Fibroblast of villous mesenchyme (primary cell): ENCODE measurements at places on chromosomes 16 and 17.

DNA sequence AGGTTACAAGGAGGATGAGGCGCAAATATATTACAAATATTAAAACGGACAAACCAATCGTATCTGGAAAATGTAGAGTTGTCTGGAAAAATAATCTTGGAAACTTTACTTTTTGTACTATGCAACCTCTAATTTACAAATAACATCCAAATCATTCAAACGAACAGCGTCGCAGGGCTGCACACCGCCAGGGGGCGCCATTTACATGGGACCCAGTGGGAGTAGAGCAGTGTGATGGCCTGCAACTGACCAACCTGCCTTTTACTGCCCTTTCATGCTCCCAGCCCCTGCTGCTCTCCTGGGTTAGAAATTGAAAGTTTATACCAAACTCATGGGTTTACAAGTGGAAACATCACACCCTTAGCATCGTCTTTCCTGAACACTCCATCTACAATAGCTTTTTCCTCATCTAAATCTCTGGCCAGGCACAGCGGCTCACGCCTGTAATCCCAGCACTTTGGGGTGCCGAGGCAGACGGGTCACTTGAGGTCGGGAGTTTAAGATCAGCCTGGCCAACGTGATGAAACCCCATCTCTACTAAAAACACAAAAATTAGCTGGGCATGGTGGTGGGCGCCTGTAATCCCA is 10.0 kb downstream of the PITPNC1 start:
- peak; percentile 35 for DNase-seq

GRCh38 chr16:76947749-76948148 is 243.2 kb upstream of the MON1B start:
- no peak for DNase-seq

- no peak for DNase-seq
Measured at GRCh38 chr17:56672195-56672594, 78.7 kb downstream of the NOG start.

DNA sequence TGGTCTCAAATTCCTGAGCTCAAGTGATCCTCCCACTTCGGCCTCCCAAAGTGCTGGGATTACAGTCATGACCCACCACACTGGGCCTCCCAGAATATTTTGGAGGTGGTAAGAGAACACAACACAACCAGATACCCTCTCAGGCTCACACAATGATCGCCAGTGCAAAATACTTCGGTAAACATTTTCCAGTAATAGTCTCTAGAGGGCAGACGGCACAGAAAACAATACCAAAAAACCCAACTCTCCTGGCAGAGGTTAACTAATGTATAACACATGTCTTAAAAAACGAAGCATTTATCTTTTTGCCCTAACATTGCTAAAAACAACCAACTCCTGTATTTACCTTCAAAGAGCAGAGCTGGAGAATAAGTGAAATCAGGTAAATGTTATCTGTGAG is 10.5 kb downstream of the NUFIP2 start:
- no peak for DNase-seq

- no peak for DNase-seq
Measured at GRCh38 chr16:65510241-65510640, 388.4 kb upstream of the CDH11 start.

DNA sequence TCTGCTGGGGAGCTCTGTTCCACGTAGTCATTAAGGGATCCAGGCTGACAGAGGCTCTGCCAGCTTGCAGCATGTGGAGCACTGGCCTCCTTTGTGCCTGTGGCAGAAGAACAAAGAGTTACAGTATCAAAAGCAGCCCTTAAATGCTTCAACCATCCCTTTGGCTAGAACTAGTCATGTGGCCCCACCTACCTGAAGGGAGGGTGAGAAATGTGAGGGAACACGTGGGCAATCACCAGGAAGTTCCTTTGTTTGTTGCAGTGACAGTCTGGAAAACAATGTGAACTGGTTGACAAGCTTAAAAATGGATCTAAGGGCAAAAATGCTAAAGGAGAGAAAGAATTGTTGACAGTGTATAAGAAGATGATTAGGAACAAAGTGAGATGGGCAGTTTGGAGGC is 290.4 kb upstream of the HSBP1 start:
- DNase-seq = no peak

GRCh38 chr16:454397-454940 is 29.0 kb downstream of the RAB11FIP3 start:
- no peak for DNase-seq

DNA sequence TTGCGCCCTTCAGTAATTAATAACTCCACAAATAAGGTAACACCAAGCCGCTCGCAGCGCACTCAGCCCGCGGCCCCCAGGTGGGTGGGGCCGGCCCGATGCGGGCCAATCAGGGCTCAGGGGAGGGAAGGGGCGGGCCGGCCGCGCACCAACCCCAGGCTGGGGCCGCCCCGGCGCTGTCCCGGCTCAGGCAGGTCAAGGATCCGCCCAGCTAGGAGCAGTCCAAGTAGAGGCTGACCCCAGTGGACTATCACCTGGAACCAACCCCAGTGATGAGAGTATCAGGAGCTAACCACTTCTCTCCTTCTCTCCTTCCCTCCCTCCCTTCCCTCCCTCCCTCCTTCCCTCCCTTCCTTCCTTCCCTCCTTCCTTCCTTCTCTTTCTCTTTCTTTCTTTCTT is 110.8 kb downstream of the C16orf78 start:
- DNase-seq = no peak

GRCh38 chr17:74776044-74776962 is at the start of gene NAT9:
TSS of gene NAT9 (minus strand) at chr17:74776345. CDS start at chr17:74775698, 647 bp downstream.
- peak; percentile 95 for DNase-seq

DNA sequence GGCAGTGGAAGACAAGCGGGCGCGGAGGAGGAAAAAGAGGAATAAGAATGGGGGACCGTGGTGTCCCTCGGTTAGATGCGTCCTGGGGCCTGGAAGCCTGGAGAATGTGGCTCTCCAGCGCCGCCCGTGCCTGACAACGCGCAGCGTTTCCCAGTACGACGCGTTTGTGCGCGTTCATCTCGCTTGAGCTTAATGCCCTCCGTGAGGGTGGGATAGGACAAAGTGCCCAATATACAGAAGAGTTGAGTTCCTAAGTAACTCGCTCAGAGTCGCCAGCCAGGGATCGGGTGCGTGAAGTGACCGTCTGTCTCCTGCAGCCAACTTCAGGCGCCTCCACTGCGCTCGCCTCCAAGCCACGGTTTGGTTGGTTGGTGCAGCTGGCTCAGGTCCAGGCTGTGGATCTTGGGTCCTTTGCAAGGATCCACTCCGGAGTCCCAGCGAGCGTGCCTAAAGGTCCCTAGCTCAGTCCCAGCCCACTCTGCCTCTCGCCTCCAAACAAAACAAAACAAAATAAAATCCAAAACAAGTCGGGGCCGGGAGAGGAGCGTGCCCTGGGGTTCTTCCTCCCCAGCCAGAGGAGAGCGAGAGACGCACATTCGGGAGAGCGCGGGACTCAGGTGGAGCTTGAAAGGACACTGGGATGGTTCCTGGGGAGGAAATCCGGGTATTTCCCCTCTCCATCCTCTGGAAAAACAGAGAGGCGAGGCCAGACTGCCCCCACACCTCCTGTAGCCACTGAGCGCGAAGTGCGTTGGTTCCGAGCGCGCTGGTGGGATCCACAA is 974 bp downstream of the GALR2 start:
- DNase-seq = peak; percentile 12

DNA sequence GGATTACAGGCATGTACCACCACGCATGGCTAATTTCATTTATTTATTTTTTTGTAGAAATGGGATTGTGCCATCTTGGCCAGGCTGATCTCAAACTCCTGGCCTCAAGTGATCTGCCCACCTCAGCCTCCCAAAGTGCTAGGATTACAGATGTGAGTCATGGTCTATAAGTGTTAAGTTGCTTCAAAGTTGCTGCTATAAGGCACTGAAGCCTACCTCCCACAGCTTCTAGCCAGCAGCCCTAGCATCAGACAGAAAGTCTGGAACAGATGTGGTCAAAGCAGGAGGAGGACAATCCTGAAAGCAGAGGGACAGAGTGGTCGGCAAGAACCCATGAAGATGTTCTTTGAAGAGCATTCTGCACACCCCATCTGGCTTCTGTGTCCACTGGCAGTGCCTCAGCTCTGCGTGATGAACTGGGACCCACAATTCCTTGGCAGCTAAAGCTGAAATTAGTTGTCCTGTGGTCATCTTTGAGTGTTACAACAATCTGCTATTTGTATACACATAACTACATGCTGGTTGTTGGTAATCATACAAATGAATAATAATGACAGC is 11.2 kb downstream of the MAP3K14 start:
- peak; percentile 73 for DNase-seq

DNA sequence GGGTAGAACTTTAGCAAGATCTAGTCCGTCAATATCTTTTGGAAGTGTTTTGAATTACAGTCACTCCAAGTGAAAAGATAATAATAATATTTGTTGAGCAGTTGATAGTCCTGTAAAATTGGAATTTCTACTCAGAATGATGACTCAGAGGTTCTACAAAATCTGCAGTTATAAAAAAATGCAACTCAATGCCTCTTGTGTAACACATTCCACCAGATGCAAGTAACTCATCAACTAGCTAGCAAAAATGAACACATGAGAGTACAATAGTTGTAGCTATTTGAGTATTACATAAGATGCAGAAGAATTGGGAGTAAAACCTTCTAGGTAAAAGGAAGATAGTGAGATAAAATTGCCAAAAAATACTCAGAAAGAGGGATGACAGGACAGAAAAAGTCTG is 177.2 kb downstream of the CDH8 start:
- DNase-seq = peak; percentile 1

- DNase-seq = no peak
Measured at GRCh38 chr17:35496451-35497290, 40.8 kb downstream of the SLFN12L start.

- DNase-seq = peak; percentile 77
Measured at GRCh38 chr16:53924331-53925106, 220.6 kb downstream of the FTO start.

- no peak for DNase-seq
Measured at GRCh38 chr17:58329810-58330537, 1.4 kb upstream of the TSPOAP1 start.

GRCh38 chr16:19974607-19975006 is 90.0 kb upstream of the GPRC5B start:
- DNase-seq = no peak

- peak; percentile 16 for DNase-seq
Measured at GRCh38 chr17:49618028-49618611, 42.4 kb downstream of the NXPH3 start.

DNA sequence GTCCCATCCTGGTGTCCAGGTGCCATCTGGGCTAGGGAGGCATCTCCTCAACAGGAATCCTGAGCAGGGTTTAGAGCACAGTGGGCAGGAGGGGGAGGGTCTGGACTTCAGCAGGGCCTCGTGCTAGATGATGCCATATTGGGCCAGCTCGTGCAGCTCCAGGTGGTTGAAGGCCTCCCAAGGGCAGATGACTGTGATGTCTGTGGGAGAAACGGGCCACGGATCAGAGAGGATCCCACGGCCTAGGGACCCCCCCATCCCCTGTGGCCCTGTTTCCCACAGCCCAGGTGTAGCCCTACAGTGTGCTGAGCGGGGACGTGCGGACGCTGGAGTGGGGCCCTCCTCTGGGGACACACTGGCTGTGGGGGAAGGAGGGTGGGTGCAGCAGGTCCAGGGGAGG is 5.4 kb downstream of the PDE6G start:
- DNase-seq = no peak

- DNase-seq = peak; percentile 28
Measured at GRCh38 chr16:47477679-47478078, 16.5 kb downstream of the PHKB start.

- no peak for DNase-seq
Measured at GRCh38 chr17:16939606-16940115, 32.3 kb downstream of the TNFRSF13B start.

- DNase-seq = peak; percentile 50
Measured at GRCh38 chr17:6639586-6640535, 650 bp downstream of the KIAA0753 start.

- DNase-seq = no peak
Measured at GRCh38 chr17:62757500-62757951, 50.6 kb downstream of the MARCHF10 start.
